ENCODE measurements at places on chromosomes 3 and 15.

- no peak for DNase-seq
Measured at GRCh38 chr15:80590761-80591355, 104.3 kb upstream of the ABHD17C start.

GRCh38 chr3:59469948-59470723, 420.3 kb upstream of the CFAP20DC start:
- DNase-seq, result no peak

DNA sequence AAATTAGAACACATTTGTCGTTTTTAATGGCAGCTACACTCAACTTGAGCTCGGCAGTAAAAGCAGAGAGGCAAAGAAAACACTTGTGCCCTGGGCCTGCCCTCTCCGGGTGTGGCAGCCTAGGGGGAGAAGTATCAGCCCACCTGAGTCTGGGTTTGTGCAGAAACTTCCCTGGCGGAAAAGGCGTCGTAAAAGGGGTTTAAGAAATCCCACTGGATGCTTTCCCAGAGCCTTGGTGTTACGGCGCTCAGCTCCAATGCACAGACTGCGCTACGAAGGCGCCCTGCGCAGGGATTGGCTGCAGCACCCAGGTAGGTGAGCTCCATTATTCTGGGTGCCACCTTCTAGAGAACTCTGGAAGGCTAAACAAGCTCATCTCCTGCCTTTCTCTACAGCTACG, 461.5 kb upstream of the NR2F2 start:
- no peak for DNase-seq

DNA sequence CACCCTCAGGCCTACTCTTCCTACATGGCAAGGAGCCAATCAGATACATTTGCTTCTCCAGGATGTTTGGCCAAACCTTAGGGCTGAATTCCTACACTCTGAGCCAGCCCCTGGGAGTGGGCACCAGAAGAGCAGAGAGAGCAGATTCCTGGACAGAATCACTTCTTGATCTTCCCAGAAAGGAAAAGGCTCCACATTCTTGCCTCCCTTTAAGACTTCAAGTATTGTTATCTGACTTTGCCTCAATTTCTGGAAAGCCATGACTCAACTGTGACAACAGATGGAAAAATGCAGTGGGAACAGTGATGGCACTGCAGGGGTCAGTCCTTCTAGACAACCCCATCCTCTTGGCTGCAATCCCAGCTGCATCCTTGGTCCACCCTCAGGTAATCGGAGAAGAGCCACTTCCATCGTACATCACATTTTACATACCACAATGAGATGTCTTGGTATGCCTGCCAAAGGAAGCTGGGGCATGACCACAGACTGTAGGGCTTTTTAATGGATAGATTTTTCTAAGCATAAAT, 21.0 kb downstream of the SLCO2A1 start:
- DNase-seq, result no peak

GRCh38 chr3:54932606-54933005, 4.7 kb upstream of the LRTM1 start:
- no peak for DNase-seq

DNA sequence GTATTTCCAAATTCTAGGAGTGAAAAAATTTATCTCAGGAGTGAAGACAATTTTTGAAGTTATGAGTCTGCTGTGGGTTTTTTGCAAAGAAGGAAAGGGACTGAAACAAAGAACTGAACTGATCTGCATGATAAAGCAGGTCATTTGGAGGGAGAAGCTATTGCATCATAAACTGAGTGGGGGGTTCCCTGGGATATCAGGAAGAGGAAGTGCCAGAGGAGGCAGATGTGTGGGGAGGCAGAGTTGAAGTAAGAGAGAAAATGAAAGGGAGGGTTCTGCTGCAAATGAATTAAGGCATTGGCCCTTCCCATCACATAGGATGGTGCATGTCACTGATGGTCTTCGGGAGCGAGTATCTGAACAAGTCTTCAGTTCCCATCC, 379.2 kb downstream of the VPS13C start:
- DNase-seq, result no peak

Data from GM13976 (cell line).